ENCODE measurements at places on chromosomes 4 and X.

GRCh38 chrX:134013092-134013497 lies 27.7 kb upstream of the GPC3 start:
- no peak for DNase-seq

DNA sequence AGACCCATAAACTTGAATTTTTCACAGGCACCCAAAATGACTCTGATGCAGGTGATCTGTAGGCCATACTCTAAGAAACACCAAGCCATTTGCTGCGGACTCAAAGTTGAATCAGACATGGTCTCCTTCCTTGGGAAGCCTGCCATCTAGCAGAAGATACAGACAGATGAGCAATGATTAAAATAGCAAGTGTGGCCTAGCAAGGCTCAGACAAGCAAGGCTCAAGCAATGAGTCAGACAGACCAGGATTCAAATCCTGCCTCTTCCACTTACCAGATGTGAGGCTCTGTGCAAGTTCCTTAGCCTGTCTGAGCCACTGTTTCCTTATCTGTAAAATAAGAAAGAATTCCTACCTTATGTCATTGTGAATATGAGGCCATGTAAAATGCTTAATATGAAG lies 2.3 kb downstream of the CCDC149 start:
- no peak for DNase-seq

GRCh38 chr4:41542526-41543275 lies 4.7 kb downstream of the LIMCH1 start:
- DNase-seq, result no peak

GRCh38 chrX:42567268-42567667 lies 210.7 kb downstream of the PPP1R2C start:
- DNase-seq, result no peak

- DNase-seq, result no peak
Observed at GRCh38 chr4:162201673-162202072, 37.9 kb upstream of the FSTL5 start.

DNA sequence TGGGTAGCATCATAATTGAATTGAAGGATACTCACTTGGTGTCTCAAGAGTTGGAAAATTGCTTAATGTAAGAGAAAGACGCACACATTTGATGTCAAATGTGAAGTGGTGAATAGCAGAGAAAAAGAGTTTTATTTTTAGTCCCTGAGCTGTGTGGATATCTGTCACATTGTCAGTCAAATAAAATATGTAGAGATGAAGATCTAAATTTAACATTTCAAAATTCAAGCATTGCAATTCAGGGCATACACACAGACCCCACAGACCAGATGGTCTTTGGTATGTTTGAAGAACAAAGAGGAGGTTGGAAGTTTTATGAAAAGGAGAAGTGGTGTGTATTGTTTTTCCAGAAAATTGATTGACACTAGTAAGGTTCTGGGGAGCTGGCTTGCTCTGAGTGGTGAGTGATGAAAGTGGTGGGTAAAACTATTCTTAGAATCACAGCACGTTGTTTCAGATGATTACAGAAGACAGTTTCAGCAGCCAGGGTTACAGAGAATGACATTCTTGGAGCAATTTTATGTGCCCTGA lies 44.9 kb upstream of the BBS12 start:
- DNase-seq, result no peak

GRCh38 chr4:3251691-3252479 lies 2.9 kb downstream of the MSANTD1 start:
- no peak for DNase-seq

DNA sequence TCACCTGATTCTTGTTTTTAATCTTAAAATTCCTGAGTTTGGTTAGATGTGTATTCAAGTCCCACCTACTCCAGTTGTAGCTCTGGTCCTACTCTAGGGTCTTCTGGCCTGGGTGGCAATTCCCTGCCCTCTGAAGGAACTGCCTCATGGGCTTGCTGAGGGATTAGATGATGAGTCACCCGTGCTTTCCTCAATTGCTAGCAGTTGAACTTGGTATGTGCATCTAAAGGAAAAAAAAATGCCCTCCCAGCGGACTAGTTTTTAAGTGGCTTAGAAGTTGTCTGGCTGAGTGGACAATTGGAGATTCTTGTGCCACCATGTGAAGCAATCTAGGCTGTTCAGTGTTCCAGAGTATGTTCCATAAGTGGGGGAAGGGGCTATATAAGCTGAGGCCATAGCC lies 127.0 kb downstream of the CCNG2 start:
- no peak for DNase-seq

Data from stimulated activated CD4-positive, alpha-beta T cell treated with anti-CD3 and anti-CD28 coated beads, Interleukin-1b, Interleukin-23, amount 100 ng/mL, for 1 hour (primary cell).